ENCODE measurements at places on chromosomes 13 and 19.

GRCh38 chr19:21680026-21680425 is 87.4 kb downstream of the ZNF100 start:
- DNase-seq = no peak

DNA sequence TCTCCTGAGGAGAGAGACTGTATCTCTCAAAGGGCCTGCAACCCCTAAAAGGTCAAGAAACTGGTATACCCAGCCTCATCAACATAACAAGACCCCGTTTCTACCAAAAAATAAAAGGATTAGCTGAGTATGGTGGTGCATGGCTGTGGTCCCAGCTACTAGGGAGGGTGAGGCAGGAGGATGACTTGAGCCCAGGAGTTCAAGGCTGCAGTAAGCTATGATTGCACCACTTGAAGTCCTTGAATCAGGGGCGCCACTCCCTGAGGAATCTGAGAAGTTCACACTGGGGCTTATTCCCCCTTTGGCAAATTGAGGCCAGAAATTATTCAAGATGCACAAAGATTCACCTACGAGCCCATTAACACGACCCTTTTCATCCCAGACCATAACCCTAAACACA is 83.0 kb downstream of the TSHZ3 start:
- DNase-seq = no peak

- no peak for DNase-seq
Observed at GRCh38 chr13:73721571-73721970, 412.6 kb downstream of the KLF12 start.

GRCh38 chr19:961866-962620 is 22.1 kb upstream of the WDR18 start:
- DNase-seq = no peak

GRCh38 chr13:73119612-73120011 is 60.8 kb downstream of the KLF5 start:
- no peak for DNase-seq

GRCh38 chr13:112250788-112251445 is 125.2 kb upstream of the SPACA7 start:
- DNase-seq = no peak

DNA sequence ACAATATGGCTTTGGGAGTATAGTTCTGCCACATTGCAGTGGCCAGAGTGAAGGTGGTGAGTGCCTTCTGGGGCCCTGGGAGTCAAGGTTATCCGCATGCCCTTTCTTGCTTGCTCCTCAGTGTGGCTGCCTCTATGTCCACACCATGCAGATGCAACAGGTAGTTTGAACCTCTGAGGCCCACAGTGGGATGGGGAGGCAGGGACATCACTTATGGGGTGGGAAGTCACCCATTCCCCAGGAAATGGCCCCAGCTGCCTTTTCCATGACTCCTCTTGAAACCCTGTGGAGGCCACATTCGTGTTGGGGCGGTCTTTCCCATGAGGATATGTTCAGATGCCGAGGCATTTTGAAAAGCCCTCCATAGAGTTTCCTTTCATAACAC is 20.0 kb upstream of the ALOX5AP start:
- DNase-seq = no peak

GRCh38 chr19:35264268-35265125 is 4.3 kb upstream of the USF2 start:
- peak; percentile 26 for DNase-seq

DNA sequence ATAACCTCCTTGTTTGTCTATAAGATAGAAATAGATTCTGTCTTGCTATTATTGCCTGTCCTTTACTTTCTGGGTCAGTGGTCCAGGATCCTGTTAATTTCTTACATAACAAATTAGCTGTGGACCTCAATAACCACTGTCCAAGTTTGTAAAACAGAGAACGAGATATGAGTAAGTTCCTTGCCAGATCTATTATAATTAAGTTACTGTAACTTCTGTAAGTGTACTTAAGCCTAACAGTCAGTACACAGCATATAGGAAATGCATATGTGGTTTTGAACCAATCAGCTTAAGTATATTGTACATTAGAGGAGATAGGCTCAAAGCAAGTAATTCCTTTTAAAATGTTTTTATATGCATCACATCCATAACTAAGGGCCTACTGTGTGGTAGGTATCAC is 34.9 kb downstream of the HTR2A start:
- no peak for DNase-seq

DNA sequence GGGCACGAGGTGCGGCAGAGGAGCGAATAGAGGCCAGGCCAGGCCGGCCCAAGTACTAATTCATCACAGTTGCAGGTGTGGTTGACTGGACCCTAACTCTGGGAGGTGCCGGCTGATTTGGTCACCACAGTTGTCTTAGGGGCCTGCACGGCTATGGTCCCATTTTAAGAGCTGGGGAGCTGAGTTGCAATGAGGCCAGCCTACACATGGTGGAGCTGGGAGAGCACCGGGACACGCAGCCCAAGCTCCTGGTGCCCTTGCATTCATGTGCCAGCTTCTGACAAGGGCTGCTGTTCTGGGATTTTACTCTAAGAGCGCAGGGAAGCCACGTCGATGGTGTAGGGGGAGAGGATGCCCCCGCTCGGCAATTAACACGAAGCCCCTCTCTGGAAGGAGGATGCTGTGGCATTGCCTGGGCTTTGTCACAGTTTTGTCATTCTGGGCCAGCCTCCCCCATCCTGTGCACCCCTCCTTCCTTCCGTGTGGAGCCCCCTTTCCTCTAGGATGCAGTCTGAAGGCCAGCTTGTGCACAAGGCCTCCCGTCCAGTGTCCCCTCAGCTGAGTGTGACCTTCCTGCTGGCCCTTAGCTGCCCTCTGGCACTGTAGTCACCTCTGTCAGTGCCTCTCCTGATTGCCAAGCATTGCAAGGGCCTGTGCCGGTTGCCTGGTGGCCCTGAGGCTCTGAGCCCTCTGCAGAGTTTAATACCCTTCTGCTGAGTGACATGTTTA is 109.4 kb upstream of the C1QTNF9B start:
- DNase-seq = no peak

DNA sequence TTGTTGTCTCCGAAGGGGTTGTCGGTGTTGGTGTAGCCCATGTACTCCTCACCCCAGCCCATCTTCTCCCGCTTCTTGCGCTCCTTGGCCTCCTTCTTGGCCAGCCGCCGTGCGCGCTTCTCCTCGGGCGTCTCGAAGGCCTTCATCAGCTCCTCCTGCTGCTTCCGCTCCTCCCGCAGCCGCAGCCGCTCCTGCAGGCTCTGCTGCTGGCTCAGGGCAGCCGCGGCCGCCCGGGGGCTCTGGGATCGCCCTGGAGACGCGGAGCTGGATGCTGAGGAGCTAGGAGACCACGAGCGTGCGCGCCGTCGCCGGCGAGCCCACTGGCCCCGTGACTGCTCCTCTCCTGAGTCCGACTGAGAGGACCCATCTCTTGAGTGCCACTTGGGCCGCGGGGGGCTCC is 2.9 kb downstream of the CACTIN start:
- no peak for DNase-seq

DNA sequence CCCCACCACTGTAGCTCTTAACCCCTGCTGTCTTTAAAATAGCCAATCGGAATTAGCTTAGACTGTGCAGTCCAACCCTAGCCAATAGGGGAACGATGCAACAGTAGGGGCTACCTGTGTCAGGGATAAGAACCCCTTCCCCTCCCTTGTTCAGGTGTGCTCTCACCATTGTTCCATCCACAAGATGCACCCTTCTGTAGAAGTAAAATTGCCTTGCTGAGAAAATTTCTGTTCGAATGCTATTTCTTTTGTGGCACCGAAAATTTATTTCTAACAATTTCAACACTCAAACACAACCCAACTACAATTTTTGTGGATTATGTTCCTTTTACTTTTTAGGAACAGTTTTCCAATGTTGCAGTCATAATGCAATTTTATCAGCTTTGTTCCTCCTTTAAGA is 3.6 kb upstream of the ZNF583 start:
- no peak for DNase-seq

GRCh38 chr13:19952850-19953249 is 5.7 kb upstream of the ZMYM2 start:
- DNase-seq = no peak

DNA sequence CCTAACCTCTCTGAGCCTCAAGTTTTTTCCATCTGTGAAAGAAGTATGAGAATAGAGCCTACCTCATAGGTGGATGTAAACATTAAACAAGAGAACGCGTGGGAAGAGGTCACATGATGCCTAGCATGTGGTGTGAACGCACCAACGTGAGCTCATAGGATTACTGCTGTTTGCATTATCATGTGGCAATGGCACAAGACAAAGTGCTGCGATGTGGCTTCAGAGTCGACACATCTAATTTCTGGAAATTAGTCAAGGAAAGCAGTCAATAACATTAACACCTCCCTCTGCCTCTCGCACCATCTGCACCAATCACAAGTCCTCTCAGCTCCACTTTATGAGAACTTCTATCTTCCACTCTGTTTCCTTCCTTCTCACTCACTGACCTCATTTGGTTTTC is 489.7 kb downstream of the COG6 start:
- DNase-seq = peak; percentile 39

DNA sequence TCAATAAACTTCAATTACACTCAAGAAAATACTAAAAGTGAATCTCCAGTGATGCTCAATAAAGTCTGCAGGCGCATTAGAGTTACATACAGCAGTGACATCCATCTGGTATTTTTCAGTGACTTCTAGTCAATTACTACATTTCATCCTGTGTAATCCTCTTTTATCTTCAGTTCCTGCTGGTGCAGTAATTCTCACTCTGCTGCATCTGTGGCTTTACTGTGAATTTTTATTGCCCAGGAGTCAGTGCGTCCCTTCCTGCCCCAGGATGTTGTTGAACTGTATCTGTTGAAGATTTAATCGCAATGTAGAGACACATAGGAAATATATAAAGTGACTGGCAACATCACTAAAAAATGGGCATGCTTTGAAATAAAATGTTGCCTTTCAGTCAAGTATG is 196.3 kb upstream of the TMTC4 start:
- no peak for DNase-seq

DNA sequence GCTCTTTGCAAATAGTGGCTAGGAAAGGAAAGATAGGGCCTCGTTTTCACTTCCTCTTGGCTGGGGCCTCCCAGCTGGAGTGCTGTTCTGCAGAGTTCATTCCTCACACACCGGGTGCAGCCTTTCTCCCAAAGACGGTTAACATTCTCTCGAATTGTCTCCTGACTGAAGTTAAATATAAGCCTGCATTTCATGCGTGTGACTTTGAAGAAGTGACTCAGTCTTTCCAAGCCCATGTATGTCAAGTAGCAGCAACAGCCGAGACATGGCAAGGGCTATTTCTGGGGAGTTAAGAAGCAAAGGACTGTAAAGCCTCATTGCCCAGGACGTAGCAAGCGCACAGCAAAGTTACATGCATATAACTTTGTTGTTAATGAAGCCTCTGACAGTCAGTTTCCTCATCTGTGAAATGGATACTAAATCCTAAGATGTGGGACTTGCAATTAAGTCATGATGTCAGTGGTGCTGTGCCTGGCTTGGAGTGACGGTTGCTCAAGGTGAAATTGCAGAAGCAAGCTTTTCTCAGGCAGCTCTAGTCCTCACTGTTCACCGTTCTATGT is 502.4 kb downstream of the MYO16 start:
- DNase-seq = no peak

All from activated CD4-positive, CD25-positive, alpha-beta regulatory T cell treated with anti-CD3 and anti-CD28 coated beads, Interleukin-2, amount 50 U/mL, for 72 hours (primary cell).